Small intestine (tissue), 16 donors: ENCODE measurements at places on chromosomes 3 and 15. TPM values are rescaled to one million over a fixed set of nuclear protein-coding genes. Genes with fewer than 3 reads are reported as not detected.
A peak's percentile ranks its signal among the peaks of the same experiment; 100 is the strongest.

PHLDB2 gene
- 17.8 TPM for polyA plus RNA-seq

DNA sequence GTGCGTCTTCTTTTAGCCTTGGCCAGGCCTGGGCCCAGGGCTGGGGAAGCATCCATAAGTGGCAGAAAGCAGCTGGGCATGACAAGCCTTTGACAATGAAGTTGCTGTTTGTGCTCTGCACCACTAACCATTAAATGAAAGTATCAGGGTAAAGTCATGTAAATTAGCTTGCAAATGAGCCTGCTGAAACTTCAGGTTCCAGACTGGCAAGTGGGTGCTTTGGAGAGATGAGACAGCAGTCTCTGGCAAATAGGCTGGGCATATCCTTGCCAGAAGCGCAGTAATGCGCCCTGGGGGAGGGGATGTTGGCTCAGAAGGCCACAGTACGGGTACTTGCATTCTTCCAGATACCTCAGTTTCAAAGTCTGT lies 40.7 kb downstream of the RAB6B start:
- no peak for DNase-seq

- DNase-seq = no peak
These were observed 239.2 kb downstream of the PDZRN3 start for GRCh38 chr3:73385568-73385967.

DNA sequence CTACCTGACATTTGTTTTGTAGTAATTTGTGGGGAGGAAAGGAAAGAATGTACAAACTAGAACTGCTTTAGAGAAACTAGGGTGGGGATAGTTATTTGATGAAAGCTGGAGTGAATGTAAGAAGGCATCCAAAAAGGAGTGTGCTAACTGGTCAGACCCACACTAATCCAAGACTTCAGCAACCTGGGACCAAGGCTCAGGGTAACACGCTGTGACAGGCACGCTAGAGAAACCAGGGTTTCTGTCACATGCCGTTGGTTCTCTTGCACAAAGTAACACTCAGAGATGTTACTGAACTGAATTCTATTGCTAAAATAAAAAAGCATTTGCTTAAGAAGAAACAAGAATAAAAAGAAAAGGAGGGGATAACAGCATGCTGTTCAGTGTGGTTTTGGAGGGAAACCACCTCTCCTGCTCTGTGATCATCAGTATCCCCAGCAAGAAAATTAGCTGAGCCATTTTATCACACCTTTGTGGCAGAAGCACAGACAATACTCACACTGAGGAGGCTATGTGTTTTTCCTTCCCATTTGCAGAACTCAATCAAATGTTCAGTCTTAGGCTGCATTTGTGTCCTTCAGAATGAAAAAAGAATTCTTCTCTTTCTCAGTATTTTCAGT lies 2.8 kb upstream of the CCDC80 start:
- DNase-seq = no peak

DNA sequence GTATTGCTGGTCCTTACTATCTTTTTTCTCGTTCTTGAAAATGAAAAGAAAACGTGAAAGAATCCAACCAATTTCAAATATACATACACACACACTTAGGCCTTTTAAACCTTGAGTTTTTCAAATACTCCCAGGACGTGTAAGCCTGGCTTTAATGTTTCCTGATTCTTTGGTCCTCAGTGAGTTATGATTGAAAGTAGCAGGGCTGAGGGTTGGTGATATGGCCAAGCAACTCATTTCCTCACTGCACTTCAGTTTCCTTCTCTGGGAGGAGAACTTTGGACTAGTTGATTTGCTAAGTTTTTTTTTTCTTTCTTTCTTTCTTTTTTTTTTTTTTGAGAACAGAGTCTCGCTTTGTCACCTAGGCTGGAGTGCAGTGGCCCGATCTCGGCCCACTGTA lies 34.6 kb downstream of the CHD2 start:
- DNase-seq = peak; percentile 77

CMTM8 gene
- polyA plus RNA-seq = 5.7 TPM

DNA sequence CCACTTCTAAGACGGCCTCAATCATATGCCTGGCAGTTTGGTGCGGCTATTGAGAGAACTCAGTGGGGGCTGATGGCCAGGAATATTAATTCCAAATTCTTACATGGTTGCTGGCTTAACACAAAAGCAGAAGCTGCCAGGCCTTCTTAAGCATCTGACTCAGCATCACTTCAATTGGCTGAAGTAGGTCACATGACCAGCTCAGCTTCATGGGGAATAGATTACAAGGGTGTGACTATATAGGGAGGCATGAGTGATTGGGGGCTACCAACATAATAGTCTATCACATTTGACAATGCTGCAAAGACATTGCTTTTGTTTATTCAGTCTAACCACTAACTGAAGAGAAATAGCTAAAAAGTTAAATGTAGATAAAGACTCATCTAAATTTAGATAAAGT lies 101.6 kb upstream of the ANKRD28 start:
- DNase-seq = no peak

DNA sequence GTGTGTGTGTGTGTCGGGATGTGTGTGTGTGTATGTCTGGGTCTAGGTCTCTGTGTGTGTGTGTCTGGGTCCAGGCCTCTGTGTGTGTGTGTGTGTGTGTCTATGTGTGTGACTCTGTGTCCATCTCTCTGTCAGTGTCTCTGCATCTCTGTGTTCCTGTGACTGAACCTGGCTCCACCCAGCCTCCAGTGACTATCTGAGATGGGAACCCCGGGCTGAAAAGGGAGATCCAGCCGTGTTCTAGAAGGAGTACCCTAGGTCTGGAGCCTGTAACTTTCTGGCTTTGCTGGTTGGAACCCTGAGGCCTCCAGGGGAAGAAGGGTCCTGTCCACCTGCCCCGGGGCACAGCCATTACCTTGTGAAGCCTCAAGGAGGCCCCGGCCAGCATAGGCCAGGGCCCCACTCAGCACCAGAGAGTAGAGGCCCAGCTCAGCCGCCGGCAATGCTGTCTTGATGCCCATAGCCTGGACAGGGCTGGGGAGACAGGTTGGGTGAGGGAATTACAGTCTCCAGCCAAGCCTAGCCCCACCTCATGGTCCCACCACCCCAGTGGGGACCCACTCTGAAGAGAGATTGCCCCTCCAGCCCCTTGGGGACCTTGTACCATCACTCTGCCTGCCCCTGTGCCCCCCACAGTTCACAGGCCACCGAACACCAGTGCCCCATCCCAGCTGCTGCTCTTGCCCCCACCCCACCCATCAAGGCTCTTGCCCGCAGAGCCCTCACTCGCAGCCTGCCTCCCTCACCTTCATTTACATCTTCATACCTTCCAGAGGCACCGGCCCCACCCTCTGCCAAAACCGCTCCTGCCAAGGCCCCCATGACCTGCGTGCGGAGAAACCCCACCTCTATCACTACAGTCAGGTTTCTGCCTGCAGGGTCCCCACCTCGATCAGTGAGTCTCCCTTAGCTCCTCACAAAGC lies 2.0 kb downstream of the HHATL start:
- no peak for DNase-seq

GRCh38 chr3:197881270-197881969 lies 68.6 kb upstream of the RPL35A start:
- no peak for DNase-seq
